T-helper 17 cell (primary cell): ENCODE measurements at places on chromosomes 12 and 14.

DNA sequence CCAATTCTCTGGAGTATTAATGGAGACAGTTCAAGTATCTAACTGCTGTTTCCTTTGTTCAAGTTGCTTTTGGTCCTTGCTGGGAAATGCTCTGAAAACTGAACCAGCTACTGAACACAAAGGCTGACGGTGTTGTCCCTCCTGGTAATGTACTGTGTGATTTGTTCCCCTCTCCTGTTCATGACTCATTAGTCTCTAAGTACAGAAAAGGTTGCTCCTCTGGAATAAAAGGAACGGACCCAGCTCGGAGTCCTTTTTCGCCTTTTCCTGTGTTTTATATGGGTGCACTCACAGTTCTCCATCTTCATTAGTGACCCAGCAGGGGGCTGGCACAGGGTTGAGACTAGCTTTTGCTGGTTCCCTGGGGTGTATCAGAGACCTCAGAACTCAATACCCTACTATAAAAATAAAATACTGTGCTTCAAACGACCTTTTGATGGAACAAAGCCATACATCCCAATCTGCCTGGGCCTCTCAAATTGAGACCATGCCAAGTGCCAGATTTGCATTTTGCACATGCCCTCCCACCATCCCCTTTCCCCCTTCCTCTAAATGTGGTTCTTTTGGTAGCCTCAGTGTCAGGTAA lies 269.7 kb downstream of the RAD51B start:
- no peak for DNase-seq

DNA sequence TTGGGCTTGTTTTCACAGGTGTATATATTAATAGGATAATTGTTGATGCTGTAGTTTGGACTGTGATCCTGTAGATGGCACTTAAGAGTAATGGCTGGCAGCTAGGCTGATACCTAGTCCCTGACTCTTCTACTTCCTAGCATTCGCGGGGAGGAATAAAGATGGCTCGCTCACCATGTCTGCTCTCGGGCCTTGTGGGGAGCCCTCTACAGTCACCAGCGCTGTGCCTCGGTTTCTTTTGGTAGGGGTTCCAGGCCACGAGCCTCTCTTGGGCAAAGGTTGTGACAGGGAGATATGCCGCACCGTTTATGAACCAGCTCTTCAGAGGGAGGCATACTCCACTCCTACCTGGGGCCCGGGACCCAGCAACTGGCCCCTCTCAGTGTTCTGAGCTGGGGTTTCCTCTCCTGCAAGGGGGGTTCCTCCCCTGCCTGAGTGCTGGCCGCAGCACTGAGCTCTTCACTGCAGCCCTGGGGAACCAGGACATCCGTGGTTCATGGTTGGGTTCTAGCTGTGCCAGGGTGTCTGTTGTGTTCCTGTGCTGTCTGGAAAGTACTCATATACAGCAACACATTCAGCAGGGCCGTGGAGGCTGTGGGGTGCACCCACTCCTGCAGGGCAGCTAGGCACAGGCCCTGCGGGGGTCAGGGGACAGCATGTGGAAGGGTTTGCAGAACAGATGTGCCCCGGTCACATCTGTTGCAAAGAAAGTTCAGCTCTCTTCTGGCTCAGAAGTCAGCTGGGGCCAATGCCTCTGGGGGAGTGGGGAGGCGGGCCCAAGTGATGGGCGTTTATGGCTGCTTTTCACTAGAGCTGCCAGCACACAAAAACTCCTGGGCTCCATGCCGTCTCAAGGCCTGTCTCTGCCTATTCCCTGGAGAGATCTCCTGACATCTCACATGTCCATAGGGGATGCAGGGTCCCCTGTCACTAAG lies 147.9 kb downstream of the PPFIA2 start:
- DNase-seq: no peak

DNA sequence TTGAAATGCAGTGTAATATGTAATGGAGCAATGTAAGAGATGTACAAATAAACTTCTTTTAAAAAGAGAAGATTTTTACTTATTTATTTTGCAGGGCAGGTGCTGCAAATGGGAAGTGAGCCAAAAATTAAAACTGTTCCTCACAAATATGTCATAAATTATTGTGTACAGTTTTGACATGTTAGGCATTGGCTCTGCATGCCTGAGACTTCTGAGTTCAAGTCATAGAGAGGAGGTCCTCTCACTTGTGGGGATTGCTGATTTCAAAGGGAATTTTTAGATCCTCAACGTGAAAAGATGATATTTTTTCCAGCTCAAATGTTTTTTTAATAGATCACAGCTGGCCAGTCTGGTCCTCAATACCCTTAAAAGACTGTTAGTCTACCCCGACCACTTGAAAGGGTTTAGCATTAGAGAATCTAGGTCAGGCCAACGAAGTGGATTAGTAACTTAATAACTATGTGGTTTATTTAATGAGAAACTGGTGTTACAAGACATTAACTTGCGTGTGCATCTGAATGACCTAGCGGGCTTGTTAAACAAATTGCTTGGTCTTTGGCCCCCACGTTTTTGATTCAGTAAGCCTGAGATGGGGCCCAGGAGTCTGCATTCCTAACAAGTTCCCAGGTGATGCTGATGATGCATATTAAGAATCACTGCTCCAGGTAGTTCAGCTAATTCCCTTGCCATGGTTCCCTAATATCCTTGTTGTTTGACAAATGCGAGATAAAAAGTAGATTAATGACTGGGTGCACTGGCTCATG lies 30.9 kb upstream of the WDR89 start:
- no peak for DNase-seq

GRCh38 chr12:131636266-131636665 lies 74.6 kb upstream of the SFSWAP start:
- no peak for DNase-seq

DNA sequence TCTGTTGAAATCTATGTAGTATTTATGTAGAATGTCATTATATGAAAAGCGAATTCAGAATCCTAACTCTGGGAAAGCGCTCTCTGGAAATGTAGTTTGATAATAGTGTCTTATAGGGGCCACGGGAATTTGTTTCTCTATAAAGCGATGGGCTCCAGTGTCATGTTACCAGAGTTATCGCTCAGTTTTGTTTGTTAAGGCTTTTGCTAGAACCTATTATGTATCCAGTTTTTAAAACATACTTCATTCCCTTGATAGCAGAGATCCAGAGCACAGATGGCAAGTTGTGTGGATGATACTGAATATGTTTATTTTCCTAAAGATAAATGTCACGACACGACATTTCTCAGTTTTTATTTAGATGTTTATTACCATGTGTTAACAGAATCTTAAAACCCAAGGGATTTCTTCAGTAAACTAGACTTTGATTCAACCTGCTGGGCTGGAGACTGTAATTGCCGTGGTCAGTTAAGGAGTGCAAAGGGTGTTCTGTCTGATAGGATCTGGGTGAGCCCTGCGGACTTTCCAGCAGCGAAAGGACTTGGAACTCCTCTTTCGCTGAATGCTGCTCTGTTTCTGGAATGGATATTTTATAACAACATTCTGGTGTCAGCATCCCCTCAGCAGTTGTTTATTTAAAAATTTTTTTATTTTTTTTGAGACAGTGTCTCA lies 1.7 kb upstream of the DNAH10 start:
- DNase-seq: no peak

GRCh38 chr12:2944401-2945047 lies 14.7 kb upstream of the TEAD4 start:
- DNase-seq: peak; percentile 16

DNA sequence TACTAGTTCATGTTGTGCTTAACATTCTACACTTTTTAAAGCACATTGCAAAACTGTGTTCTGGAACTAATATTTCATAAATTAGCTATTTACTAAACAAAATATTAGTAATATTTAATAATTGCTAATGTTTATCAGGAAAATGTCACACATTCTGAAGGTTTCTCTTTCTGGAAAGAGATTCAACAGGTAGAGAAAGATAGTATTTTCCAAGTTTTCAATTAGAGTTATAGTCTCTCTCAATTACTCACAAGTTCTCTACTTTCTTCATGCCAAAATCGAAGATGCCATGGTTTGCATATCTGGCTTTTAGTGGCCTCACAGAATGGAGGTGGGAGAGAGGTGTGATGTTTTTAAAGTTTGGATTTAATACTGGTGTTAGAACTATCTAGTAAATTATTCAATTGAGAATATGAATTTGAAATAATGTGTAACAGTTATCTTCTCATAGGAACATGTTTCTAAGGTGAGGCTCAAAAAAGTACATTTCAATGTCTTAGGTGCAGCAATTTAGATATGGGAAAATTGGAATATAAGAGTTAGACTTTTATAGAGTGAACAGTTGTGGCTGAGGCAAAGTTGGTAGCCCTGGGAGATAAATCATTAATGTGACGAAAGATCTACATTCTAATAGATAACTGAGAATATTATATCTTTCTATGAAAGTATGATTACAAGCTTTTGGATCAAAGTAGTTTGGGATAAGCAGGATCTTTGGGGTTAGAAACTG lies 1.5 kb downstream of the LUM start:
- DNase-seq: no peak

- DNase-seq: no peak
These were observed 14.1 kb downstream of the CMAS start for GRCh38 chr12:22059976-22060647.

DNA sequence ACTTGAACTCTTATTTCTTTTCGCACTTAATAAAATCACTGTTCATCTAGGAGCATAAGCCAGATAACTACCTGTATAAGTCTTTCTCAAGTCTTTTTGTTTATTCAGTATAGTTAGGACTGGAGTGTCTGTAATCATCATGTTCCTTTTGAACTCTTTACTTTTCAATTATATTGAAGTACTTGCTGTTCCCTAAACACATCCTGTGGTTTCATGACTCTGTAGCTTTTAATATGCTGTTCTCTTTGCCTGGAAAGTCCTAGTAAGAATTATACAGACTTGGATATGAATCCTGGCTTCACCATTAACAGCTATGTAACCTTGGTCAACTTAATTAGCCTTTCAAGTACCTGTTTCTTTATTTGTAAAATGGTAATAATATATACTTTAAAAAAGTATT lies 88.2 kb downstream of the CCDC91 start:
- no peak for DNase-seq

DNA sequence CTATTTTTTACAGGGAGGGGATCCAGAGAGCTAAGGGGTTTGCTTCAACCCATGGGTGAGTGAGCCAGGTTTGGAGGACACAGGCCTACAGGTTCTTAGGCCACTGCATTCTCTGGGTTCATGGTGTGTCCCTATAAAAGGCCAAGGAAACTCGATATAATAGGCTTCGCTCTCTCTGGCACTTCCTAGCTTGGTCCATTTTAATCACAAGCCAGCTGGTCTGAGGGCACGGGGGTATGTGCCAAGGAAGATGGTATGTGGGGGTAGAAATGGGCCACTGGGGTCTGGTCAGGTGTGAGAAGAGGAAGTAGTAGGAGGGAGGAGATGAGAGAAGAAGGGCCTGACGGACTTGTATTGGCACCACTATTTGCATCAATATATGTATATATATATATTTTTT lies 4.9 kb downstream of the ETV6 start:
- DNase-seq: no peak

DNA sequence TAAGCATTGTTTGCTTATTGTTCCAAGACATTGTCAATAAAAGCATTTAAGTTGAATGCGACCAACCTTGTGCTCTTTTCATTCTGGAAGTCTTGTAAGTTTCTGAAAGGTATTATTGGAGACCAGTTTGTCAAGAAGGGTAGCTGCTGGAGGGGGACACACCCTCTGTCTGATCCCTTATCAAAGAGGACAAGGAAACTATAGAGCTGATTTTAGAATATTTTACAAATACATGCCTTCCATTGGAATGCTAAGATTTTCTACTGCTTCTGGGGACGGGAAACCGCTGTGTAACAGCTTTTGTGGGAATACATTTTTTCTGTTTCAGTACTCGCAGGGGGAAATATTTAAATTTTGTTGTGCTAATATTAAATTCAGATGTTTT lies 3.5 kb downstream of the FOS start:
- DNase-seq: no peak

GRCh38 chr12:91857813-91858542 lies 287.7 kb downstream of the BTG1 start:
- no peak for DNase-seq

- DNase-seq: no peak
These were observed 86.5 kb downstream of the DHRS2 start for GRCh38 chr14:23722675-23723074.

DNA sequence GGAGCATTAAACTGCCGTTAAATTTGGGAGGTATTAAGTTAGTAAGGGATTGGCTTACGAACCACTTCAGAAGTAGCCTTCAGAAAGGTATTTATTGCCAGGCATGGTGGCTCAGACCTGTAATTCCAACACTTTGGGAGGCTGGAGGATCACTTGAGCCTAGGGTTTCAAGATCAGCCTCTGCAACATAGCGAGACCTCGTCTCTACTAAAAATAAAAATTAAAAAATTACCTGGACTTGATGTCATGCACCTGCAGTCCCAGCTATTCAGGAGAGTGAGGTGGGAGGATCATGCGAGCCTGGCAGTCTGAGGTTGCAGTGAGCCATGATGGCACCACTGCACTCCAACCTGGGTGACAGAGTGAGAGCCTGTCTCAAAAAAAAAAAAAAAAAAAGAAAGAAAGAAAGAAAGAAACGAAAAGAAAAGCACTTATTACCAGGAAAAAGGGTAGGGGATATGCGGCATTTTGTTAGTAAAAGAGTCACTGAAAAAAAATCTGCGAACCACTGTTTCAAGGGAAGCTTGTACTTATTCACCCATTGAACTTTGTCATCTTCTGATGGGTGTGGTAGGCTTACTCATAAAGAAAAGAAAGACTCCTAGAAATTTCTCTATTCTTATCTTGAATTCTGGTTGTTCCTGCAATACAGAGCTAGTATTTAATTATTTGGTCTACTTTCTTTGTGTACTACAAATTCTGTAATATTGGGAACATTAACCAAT lies 33.6 kb upstream of the PLEKHA5 start:
- no peak for DNase-seq

DNA sequence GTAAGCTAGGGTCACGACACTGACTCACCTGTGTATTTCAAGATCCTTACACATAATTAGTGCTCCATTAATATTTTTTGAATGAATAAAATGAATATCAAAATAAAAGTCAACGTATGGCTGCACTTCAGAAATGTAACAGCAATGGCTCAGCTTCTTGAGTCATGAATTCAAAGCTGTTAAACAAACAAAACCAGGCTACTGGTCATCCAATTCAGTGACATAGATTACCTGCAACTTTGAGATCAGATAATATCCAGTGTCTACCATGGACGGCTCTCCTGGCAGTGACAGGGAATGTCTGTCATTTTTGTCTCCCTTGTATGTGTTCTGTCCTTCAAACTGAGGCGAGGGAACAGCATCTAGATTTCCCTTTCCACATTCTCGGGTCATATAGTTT lies 225.6 kb downstream of the EFCAB11 start:
- no peak for DNase-seq

DNA sequence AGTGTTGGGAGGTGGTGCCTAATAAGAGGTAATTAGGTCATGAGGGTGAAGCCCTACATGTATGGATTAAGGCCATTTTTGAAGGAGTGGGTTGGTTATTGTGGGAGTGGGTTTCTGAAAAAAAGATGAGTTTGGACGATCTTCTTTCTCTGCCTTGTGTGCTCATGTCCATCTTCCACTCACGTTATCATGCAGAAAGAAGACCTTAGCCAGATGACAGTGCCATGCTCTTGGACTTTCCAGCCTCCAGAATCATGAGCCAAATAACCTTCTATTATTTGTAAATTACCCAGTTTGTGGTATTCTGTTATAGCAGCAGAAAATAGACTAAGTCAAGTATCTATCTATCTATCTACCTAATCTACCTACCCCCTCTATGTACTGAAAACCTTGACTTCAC lies 71.9 kb downstream of the SDR9C7 start:
- no peak for DNase-seq

- no peak for DNase-seq
These were observed 161.2 kb downstream of the NTF3 start for GRCh38 chr12:5593086-5593485.

- no peak for DNase-seq
These were observed 18.5 kb upstream of the KLRD1 start for GRCh38 chr12:10289005-10289754.
